ENCODE measurements at places on chromosomes 6 and 20. TPM values are rescaled to one million over a fixed set of nuclear protein-coding genes. Genes with fewer than 3 reads are reported as not detected.
A peak's percentile ranks its signal among the peaks of the same experiment; 100 is the strongest.

Gene GGT7
- 14.4 TPM for polyA plus RNA-seq

Gene GPR63
- 3.9 TPM for polyA plus RNA-seq

Gene CST2
- polyA plus RNA-seq = not detected

DNA sequence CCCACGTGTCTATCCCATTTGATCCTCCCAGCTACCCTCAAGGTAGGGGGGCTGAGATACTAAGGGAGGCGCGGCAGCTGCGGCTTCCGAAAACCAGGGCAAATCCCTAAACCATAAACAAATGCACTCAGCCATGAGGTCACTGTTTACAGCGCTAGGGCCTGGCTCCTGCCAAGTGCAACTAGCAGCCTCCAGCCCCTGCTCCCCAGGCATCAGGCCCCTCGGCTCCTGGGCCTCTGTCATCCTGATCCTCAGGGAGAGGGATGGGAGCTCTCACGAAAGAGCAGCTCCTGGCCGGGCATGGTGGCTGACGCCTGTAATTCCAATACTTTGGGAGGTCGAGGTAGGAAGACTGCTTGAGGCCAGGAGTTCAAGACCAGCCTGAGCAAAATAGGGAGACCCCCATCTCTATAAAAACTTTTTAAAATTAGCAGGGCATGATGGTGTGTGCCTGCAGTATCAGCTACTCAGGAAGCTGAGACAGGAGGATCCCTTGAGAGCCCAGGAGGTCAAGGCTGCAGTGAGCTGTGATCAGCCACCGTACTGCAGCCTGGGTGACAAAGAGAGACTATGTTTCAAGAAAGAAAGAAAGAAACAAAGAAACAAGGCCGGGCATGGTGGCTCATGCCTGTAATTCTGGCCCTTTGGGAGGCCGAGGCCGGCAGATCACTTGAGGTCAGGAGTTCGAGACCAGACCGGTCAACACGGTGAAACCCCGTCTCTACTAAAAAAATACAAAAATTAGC, 42.5 kb upstream of the TLDC2 start:
- DNase-seq = no peak

DNA sequence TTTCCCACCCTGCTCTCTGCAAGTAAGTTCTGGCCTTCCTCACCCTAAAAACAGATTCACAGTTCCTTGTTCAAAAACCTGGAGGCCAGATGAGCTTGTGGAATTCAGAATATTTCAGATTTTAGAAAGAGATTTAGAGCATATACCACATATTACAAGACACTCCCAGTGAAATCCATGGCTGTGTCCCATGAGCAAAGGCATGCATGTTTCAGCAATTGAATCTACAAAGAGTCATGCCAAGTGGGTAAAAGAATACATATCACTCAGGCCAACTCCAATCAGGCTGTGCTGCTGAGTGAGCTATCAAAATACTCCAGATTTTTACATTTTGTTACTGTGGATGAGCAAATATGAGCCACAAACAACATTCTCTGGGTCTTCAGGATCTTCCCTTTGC, 10.2 kb upstream of the NEDD9 start:
- DNase-seq = no peak

DNA sequence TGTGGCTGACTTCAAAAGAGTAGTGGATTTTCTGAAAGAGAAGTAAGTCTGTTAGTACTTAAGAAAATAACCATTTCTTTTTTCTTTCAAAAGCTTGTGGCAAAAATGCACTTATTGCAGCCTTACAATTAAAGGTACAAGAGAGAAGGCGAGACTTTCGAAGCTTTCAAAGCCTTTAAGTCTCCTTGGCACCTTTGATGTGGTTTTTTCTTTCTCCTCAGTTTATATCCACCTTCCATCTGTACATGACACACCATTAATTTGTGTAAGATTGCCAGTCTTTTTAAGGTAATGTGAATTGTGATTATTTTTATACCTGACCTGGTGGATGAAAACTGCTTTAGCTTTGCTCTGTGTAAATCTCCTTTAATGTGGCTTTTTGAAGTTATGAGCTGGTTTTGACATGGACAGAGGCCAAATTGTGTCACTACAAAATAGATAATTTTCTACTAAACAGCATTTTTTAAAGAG, 466.1 kb downstream of the CDKAL1 start:
- no peak for DNase-seq

- DNase-seq = peak; percentile 78
Measured at GRCh38 chr6:56292505-56293181, 45.3 kb upstream of the COL21A1 start.

DNA sequence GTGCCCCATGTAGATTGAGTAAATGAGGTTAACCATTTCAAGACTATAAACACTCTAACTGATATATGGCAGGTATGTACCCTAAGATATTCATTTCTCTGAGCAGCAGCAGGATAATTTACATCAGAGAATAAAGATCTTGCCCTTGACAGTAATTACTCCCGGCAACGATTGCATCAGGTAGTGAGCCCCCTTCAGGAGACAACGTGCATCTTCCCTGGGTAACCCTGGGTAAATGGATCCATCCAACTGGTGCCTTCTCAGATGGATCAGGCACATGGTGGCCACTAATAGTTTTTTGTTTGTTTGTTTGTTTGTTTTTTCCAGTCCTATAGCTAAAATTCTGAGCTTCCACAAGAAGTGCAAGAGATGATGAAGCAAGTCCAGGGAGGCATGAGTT, 469.4 kb upstream of the SLC35B3 start:
- no peak for DNase-seq

GRCh38 chr6:168314021-168314420, 5.6 kb downstream of the DACT2 start:
- DNase-seq = no peak

DNA sequence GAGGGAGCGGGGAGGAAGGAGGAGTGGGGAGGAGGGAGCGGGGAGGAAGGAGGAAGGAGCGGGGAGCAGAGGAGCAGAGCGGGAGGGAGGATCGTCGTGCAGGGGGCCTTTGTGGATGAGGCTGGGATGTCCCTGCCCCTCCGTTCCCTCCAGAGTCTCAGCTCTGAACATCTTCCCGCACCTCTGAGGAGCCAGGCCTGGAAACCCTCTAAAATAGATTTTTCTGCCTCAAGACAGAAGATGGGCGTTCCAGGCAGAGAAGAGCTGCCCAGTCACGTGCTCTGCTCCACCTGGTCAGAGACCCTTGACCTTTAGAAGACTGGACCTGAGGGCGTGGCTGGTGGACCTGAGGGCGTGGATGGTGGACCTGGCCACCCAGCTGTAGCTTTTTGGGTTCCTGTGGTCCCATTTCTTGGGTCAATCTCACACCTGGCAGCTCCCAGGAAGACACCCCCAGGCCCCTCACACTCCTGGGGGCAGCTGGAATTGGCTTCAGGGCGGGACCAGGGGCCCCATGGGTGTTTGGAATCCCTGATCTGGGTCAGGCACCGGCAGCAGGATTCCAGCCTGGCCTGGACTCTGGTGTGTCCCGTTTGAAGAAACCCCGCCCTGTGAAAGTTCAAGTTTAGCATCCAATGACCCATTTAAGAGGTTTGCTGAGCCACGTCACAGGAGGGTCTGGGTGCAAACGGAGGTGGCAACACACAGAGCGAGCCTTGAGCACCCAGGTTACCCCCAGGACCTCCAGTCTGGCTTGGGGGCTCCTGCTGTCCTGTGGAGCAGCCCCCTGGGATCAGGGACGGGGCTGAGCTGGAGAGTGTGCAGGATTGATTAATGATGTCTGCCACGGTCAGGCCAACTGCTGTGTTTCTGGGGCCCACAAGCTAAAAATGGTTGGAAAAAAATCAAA, 96.9 kb upstream of the BHLHE23 start:
- DNase-seq = no peak

DNA sequence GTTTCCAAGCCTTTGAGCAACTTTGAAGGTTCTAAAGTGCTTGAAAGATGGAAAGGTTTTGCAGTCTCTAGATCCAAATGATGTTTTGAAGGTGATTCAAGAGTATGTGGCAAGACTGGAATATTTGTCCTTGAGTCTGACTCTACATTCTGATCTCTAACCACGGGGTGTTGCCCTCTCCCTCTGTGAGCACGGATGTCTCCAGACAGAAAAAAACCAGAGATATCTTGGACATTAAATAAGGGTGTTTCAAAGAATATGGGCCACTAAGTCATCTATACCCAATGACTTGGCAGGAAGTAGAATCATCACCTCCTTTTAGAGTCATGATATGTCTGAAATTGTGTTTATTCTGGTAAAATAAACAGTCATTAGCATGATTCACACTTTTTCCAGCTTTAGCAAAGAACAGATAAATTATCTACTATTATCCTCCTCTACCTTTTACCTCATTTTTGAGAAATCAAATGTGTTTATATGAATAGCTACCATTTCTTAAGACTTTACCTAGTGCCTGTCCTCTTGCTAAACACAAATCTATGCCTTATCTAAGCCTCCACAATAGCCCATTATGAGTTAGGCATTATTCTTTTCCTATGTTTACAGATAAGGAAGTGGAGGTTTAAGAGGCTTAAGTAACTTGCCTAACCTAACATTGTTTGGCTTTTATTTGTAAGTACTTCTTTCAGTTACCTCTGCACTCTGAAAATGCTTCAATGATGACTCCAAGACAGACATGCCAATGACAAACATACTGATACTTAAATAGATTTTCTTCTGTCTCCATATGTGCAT, 384.4 kb downstream of the BMP2 start:
- no peak for DNase-seq

DNA sequence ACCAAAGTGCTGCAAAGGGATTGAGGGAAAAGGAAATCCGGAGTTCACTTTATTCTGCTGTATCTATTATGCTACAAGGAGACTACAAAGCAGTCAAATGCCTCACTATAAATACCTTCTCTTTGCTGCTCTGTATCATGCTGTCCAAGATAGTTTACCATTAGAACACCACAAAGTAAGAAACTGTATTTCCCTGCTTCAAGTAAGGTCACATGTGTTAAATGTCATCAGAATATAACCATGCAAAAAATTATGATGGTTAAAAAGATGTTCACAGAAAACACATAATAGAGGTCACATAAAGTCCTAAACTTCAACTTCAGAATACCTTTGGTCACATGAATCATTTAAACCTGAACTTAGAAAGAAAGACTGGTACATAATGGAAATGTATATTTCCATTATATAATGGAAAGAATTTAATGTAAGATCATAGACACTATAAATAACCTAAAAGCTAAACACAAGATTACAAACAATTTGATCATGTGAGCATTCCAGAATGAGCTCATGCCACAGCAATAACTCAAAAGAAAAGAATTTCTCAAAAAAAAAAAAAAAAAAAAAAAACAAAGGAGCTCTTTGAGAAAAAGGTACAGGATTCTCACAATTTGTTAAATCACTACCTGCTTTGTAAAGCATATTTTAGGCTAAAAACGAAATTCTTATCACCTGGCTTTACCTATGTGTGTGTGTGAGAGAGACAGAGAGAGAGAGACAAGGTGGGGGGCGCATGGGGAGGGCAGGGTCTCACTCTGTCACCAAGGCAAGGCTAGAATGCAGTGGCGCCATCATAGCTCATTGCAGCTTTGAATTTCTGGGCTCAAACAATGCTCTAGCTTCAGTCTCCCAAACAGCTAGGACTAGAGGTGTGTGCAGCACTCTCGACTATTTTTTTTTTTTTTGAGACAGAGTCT, 58.7 kb downstream of the KIF13A start:
- no peak for DNase-seq

GRCh38 chr6:131756039-131756438, 45.2 kb upstream of the CTAGE9 start:
- DNase-seq = no peak

- no peak for DNase-seq
Measured at GRCh38 chr6:140311146-140311545, 936.7 kb upstream of the CITED2 start.

- DNase-seq = no peak
Measured at GRCh38 chr6:168837254-168838036, 396.5 kb downstream of the SMOC2 start.

DNA sequence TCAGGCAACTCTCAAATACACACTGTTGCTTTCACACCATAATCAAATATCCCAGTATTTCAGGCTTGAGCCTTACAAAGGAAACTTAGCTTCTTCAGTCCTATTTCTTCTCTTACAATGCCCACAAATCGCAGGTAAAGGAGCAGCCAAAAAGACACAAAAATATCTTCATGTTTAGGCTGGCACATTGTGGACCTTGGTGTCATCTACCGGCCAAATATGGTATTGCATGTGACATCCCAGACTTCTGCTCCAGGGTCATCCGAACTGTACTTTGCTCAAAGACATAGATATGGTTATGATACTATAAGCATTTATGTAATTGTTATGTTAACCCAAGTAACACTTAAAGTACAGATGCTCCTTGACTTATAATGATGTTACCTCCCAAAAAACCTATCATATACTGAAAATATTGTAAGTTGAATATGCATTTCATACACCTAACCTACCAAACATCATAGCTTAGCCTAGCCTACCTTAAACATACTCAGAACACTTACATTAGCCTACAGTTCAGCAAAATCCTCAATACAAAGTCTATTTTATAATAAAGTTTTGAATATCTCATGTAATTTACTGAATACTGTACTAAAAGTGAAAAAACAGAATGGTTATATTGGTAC, 4.6 kb downstream of the OR2H2 start:
- DNase-seq = peak; percentile 51

DNA sequence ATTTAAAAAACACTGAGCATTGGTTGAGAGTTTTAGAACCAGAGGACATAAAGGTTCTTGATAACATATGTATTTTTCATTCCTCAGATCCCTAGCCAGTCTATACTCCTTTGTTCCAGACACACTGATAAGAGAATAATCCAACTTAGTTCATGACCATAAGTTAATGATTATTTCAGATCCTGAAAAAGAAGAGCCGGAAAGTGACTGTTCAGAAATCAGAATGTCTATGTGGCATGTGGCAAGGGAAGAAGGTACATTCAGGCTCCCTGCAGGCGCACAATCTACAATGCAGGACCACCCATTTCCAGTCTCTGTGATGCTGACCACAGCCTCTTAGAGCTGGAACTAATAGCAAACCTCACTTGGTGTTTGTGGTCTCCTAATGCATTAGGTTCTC, 666.7 kb upstream of the AGPAT4 start:
- no peak for DNase-seq

DNA sequence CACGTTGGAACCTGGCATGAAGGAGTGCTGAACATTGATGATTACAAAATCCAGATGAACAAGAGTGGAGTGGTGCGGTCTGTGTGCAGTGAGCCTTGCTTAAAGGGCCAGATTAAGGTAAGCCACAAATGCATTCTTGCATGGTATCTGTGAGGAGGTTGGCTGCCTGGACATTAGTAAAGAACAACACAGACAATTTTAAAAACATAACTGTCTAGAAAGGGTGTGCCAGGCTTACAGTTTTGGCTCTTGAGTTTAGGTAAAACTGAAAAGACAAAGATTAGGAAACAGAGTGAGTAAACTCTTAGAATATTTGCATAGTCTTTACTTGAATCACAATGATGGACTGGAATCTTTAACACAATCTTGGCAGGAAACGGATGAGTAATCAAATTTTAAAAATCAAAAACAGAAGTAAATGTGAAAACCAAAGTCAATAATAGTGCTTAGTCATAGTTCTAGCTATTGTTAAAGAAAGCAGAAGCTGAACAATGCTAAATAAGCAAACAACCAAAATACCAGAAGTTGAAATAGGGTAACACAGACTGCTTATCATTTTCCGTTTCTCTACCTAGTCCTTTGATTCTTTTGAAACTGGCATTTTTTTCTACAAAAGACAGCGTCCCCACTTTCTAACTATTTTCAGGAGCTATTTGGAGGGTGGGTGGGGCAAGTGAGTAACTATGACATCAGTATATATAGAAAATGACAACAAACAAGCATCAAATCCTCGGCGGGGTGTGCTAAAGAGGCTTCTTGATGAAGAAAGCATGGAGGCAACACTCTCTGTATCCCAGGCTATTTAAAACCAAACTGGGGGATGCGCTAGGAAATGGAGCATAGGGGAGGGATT, 185.8 kb upstream of the RAB32 start:
- DNase-seq = no peak
